Cortex of kidney (tissue), 1 donor: ENCODE measurements at places on chromosomes 11 and 22.

- no peak for DNase-seq
Observed at GRCh38 chr11:120335556-120335907, 681 bp upstream of the ARHGEF12 start.

- DNase-seq = no peak
Observed at GRCh38 chr11:44940835-44941234, 9.8 kb downstream of the TP53I11 start.

DNA sequence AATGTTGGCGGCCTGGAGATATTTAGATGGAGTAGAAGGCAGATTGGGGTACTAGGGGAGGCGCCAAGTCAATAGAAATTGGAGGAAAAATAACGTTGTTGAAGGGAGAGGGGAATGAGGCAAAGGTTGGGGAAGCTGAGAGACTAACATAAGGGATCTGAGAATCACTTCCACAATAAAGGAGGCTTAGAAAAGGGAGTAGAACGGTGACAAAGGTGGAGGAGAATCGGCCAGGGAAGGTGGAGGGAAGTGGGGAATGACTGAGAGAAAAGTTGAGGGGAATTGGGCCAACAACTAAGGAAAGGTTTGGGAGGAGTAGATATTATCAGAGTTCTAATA, 510 bp downstream of the PPME1 start:
- no peak for DNase-seq

- DNase-seq = no peak
Observed at GRCh38 chr11:57476047-57476756, 15.9 kb downstream of the RTN4RL2 start.

- no peak for DNase-seq
Observed at GRCh38 chr11:96342014-96342960, 708 bp downstream of the MAML2 start.

DNA sequence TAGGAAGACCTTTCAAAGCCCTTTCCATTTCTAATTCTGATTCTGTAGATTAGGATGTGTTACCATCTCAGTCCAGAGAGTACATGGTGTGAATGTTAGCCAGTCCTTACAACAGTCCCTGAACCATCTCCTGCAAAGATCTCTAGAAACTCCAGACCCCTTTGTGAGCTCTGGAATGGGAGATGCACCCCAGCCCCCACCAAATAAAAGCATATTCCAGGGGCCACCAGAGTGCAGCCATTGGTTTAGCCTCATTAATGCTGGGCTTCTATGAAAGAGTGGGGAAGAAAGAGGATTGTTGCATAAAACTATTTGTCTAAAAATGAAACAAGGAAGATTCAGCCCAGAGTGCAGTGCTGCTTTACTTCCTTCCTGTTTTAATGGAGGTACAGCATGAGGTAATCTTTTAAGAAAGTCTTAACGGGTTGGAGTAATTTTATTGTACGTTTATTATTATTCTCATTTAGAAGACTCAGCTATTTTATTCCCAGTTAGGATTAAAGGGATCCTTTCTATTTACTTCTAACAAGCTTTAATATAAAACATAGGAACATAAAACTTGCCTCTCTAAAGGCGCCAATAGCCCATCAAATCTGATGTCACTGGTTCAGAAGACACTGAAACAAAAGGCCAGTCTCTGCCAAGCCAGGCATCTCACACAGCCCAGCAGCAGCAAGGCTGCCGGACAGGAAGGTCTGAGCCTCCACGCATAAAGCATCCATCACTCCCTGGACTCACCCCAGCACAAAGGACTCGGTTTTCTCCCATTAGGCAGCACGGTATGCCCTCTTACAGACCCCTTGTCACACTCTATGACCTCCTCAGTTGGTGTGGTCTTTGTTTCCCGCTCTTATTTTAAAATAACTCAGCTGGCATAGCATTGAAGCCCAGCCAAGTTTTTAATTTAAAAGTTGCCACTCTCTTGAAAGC, 203.9 kb upstream of the BLID start:
- DNase-seq = no peak

GRCh38 chr11:110509472-110509871, 79.7 kb downstream of the FDX1 start:
- no peak for DNase-seq

DNA sequence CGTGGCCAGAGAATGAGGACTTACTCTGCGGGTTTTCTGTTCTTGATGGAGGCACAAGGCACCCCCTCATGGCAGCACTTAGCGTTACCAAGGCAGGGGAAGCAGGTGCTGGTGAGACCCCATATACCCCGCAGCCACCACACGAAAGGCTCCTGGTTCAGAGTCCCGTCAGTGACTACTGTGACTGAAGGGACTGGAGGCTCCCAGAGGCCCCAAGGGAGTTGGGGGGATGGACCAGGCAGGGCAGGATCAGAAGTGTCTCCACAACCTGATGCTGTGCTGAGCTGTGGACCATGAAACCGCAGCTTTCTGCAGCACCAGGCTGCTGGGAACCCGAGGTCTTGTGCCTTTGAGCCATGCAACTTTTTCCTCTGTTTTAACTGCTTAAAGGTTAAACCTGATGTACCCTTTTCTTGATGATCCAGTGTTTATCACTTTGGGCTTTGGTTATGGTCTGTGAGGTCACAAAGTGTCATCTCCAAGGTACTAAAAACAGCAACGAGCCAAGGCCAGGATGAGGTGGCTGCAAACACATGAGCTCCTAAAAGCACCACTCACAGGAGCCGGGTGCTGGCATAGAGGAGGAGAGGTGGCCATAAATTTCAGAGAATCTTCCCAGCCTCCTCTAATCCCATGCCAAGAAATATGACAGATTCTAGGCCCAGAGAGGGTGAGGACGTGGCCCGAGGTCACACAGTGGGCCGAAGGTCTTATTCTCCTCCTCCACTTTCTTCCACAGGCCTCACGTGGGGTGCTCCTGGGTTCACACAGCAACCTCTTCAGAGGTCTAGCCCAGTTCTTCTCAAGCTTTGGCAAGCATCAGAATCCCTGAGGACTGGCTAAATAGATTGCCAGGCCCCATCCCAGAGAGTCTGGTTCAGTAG, 4.2 kb upstream of the LRRC32 start:
- no peak for DNase-seq

- no peak for DNase-seq
Observed at GRCh38 chr22:43852573-43853327, 9.6 kb downstream of the SULT4A1 start.

GRCh38 chr11:119157063-119157462, 8.2 kb downstream of the ABCG4 start:
- DNase-seq = no peak

DNA sequence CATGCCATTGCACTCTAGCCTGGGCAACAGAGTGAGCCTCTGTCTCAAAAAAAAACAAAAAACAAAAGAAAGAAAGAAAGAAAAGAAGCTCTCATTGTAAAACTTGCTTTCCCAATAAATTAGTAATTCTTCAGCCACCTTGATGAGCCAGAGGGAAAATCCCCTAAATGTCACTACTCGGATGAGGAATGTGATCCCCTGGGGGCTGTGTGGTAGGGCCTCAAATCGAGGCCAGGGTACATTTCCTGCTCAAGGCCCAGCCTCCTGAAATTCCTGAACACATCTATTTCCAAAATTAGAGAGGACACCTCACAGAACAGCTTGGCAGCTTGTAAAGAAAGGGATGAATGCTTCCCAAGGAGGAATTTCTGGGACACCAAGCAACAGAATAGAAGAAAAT, 147.1 kb upstream of the SESN3 start:
- DNase-seq = no peak

- no peak for DNase-seq
Observed at GRCh38 chr11:83070731-83071566, 748 bp downstream of the RAB30 start.

- DNase-seq = no peak
Observed at GRCh38 chr11:57641011-57641807, 8.5 kb downstream of the YPEL4 start.

DNA sequence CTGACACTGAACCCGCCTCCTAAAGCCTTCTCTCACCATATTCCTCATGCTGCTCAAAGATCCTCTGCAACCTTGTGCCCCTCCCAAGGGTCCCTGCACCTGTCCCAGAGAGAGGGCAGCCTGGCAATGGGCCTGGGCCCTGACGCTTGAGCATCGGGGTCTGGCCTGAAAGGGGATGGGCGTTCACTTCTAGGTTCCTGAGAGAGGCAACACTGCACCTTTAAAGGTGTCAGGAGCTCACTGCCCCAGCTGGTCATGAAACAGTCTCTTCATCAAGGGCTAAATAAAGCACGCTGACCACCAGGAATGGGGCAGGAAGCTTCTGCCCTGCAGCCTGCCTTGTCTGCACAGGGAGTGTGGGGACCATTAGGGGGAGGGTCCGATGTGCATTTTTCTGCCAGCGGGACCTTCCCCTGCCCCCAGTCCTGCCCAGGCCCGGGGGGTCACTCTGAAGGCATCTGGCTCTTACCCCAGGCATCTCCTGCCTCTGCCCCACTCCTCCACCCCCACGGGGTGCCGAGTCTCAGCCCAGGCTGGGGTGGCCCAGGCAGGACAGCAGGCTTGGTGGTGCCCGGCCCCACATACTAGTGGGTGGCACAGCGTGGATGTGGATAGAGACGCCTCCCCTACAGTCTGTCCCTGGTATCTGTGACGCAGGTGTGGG, 3.5 kb downstream of the C11orf21 start:
- no peak for DNase-seq

DNA sequence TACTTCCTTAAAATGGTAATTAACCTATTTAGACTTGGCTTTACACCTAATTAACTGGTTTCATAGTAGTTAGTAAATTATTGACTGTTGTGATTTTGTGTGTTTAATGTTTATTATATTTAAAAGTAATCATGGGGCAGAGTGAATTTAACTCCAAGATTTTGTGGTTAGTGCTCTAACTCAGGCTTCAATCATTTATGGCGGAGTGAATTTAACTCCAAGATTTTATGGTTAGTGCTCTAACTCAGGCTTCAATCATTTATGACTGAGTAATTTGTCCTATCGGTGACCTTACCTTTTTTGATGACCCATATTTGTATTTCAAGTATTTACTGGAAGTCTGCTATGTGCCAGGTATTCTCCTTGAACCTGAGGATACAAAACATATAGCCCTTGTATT, 7.2 kb downstream of the PRRG4 start:
- no peak for DNase-seq

DNA sequence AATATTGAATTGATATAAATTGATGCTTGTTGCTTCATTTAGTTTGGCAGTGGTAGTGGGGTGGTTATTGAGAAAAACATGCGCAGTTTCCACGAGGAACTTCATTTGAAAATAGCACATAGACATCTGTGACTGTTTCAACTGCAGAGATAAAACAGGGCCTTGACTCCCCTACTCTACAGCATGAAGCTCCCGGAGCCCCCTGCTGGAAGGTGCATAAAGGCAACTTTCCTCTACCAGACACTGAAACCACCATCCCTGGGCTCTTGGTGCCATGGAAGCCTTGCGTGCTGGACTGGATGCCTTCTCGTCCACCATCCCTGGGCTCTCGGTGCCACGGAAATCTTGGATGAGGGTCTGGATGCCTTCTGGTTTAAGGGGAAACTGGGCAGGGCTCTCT, 195.9 kb downstream of the CSNK2A3 start:
- no peak for DNase-seq

DNA sequence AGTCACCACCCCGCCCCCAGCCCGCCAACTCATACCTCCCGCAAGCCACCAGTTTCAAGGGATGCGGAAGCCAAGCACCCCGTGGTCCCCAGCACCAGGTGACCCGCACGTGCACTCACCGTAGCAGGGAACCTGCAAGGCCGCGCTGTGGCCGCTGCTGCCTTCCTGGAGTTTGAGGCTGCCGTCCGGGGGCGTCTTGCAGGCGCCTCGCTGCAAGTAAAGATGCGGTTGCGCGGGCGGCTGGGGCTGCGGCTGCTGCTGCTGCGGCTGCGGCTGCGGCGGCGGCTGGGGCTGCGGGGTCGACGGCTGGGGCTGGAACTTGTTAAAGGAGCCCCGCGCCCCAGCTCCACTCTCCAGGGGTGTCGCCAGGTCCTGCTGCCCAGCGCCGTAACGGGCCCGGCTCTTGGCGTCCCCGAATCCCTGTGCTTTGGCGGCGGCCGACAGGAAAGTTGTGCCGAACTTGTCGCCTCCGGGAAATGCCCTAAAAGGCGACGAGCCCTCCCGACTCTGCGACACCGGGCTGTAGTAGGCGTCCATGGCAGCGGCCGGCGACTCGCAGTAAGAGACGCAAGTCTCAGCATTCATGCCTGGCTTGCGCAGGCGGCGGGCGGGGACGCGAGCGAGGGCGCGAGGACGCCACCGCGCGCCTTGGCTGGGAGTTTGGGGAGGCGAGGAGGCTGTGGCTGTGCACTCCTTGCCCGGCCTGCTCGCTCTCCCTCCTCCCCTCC, at the start of gene ALX4:
ALX4 (minus strand) TSS at position 662 of the 728 bp plus-strand sequence; CDS start at position 585, 77 bp downstream.
- DNase-seq = no peak

- no peak for DNase-seq
Observed at GRCh38 chr11:62024936-62025486, 57.6 kb upstream of the FTH1 start.

- no peak for DNase-seq
Observed at GRCh38 chr11:17771841-17772401, 37.3 kb downstream of the KCNC1 start.

DNA sequence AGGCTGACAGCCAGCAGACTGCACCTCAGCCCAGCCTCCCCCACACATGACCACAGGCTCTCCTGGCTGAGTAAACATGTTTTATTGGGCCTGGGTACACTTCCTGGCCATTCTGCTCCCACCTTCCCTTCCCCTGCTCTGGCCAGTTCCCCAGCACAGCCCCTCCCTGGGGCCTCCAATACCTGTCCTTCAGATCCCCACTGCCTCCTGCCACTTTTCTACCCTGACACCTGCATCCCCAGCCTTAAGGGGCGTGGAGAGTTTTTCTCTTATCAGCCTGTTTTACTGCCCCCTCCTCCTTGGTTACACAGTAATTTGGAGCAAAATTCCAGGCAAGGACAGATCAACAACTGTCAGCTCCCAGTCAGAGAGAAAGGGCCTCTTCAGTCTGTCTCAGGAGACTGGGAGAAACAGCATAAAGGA, at the start of gene ISX:
ISX (plus strand) TSS at position 363 of the 423 bp plus-strand sequence. CDS start 930 bp downstream, outside the sequence.
- DNase-seq = no peak

- DNase-seq = no peak
Observed at GRCh38 chr11:22779850-22780249, 49.8 kb downstream of the SVIP start.

DNA sequence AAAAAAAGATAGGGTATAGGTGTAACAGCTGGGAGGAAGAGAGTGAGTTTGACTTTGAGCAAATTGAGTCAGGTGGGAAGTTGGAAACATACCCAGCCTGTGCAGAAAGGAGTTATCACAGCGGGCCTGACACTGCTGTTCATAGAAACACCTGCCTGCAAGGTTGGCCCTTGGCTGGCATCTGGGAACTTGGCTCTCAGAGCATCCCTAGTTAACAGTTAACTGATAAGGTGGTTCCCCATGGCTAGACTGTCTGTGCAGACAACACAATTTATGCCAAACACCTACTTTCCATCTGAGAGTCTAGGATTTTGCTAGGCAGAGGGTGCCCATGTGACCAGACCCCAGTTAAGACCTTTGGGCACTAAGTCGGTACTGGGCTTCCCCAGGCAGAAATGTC, 31.4 kb downstream of the ADAMTS8 start:
- no peak for DNase-seq

GRCh38 chr22:32858957-32859356, 57.5 kb downstream of the TIMP3 start:
- no peak for DNase-seq

DNA sequence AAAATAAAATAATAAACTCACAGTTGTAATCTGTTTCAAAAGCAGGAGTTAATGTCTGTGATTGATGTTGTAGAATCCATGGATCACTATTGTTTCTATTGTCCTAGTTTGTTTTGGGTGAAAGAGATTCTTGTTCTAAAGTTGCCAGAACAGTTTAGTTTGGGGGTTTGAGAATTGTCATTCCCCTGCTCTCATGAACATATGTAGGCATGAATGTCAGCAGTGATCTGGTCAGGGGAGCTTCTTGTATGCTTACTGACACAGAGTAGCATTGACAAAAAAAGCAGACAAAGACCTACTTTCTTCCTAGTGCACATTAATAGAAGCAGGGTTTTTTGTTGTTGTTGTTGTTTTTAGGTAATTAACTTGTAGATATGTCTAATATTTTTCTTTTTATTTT, 38.6 kb downstream of the ARHGAP1 start:
- DNase-seq = no peak
